ENCODE measurements at places on chromosomes 5 and 9. TPM values are rescaled to one million over a fixed set of nuclear protein-coding genes. Genes with fewer than 3 reads are reported as not detected.

GRCh38 chr9:37191403-37192089 lies 71.2 kb downstream of the ZCCHC7 start:
- no peak for DNase-seq

- no peak for DNase-seq
Observed at GRCh38 chr5:67732921-67733320, 482.6 kb upstream of the PIK3R1 start.

- no peak for DNase-seq
Observed at GRCh38 chr5:174675916-174676315, 48.5 kb upstream of the MSX2 start.

DNA sequence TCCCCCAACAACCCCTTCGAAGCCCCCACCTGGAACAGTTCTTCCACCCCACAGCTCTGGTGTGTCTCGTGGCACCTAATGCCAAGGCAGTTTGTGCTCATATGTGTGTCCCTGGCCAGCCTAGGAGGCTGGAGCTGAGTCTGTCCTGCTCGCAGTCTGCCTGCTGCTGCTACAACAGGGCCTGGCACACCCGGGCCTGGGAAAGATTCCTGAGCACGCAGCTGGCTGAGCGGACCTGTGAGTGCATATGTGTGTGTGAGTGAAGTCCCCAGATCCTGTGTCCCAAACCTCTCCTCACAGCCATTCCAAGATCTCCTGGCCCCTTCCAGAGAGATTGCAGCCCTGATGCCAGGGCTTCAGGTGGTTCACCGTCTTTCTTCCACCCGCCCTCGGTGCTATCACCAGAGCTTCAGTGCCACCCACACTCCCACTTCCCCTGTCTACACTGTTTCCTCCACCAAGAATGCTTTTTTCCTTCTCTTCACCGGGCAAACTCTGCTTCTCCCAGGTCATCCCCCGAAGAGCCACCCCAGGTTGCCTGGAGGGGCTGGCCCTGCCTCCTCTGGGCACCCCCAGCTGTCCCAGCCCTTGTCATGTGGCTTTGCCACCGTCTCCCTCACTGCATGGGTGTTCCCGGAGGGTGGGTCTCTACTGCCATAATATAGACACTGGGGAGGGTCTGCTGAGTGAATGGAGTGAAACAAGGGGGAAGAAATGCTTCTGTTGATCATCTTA lies 28.4 kb downstream of the LMX1B start:
- DNase-seq, result no peak

DNA sequence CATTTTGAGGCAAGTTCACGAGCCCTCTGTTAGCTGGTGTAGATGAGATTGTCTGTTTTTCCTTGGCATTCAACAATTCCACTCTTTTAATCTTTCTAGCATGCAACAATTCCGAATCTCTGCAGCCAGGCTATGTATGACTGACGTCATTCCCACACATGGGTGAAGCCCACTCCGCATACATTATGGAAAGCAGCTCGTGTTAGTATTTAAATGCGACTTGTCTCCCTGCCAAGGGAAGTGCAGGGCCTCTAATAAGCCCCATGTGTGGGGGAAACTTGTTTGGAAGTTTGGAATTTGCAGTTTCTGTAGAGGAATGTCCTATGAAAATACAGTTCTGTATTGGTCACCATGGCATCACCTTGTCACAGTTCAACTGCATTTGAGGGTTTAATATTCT lies 146.0 kb upstream of the FBXL7 start:
- no peak for DNase-seq

The ANKRD34B gene
- total RNA-seq, result 0.38 TPM

The CAMK2A gene
- 1.0 TPM for total RNA-seq

Data from spleen (tissue), 13 donors.